H9 (cell line): ENCODE measurements at places on chromosomes 16 and 17. TPM values are rescaled to one million over a fixed set of nuclear protein-coding genes. Genes with fewer than 3 reads are reported as not detected.

- H3K27me3 ChIP-seq, result no peaks in the 10 kb centered on the region
- no peak for DNase-seq
- H3K36me3 ChIP-seq, result no peaks in the 10 kb centered on the region
- H3K4me3 ChIP-seq, result no peak overlapping the region
- H3K27ac ChIP-seq, result no peak overlapping the region
- H3K4me1 ChIP-seq, result no peaks in the 10 kb centered on the region
Observed at GRCh38 chr16:59154295-59154694, 420.2 kb upstream of the GOT2 start.

GRCh38 chr17:51673070-51673469, 412.7 kb downstream of the UTP18 start:
- H3K4me3 ChIP-seq, result no peak overlapping the region
- H3K36me3 ChIP-seq, result peaks cover under 1% of the 10 kb centered on the region
- no peak for DNase-seq
- H3K27me3 ChIP-seq, result no peaks in the 10 kb centered on the region

DNA sequence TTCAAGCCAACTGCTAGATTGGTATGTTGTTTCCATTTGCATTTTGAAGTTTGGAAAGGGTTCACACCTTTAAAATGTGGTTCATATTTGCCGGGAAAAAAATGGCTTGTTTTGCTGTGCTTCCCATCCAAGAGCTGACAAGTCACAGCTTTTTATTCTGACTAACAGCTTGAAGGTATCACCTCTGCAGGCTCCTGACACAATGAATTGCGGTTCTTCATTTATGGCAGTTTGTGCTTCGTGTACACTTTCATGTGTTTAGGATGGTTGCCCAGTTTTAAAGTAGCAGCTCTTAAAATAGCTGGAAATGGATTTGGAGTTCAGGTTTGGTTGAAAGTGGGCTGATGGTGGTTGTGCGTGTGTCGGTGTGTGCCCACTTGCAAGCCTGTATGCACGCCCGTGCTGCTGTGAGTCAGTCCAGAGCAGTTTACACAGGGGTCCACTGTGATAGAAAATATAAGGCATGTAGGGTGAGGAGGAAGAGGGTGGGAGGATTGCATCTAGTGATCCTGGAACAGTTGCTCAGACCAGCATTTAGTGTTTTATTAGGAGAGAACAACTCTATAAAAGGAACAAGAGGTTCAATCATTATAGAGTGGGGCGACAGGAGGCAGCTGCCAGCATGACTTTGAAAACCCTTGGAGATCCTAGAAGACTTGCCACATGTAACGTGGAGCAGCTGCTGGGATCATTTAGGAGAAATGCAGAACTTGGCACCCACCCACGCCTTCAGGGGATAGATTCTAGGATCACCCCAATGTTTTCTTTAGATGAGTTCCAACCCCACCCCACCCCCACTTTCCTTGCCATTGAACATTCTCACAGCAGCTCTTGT, 108.0 kb upstream of the TBX2 start:
- H3K27me3 ChIP-seq, result no peaks in the 10 kb centered on the region
- H3K36me3 ChIP-seq, result no peaks in the 10 kb centered on the region
- peaks cover 2% of the 10 kb centered on the region; the same call in 1 of the 2 replicates for H3K4me1 ChIP-seq
- no peak for DNase-seq

CRYM gene
- total RNA-seq, result 16.4 and 17.8 TPM in 2 replicates

FN3KRP gene
- total RNA-seq, result 31.9 and 32.9 TPM in 2 replicates

TLCD2 gene
- total RNA-seq, result 1.3 and 1.5 TPM in 2 replicates
